ENCODE measurements at places on chromosomes 2 and 18. TPM values are rescaled to one million over a fixed set of nuclear protein-coding genes. Genes with fewer than 3 reads are reported as not detected.

DNA sequence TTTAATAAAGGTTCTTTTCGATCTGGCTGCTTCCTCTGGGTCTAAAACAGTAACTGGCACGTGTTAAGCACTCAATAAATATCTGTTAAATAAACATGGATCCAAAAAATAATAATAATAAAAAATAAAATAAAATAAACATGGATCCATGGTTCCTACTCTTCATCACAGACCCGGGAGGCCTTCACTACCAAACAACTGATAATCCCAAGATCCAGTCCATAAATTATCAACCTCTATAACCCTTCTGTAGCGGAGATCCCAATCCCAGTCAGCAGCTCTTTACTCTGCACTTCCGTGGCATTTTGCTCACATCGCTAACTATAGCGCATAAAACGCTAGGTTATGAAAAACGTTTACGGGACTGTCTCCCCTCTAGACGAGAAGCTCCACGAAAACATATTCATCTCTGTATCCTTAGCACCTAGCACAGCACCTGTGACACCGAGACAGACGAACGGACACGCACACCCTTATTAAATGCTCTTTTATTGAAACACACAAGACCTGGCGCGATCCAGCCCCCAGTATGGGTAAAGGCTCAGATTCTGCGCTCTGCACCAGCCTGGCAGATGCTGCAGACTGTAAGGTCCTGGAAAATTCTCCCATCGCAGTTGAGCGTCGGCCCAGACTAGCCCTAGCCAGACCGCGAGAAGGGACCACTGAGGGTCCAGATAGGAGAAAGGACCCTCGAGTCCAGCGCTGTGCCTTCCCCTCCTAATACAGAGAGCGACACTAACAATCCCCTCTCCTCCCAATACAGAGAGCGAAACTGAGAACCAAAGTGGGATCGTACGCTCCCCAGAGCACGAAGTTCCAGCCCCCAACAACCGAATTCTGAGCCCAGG lies 770 bp downstream of the NBAS start:
- no peaks in the 10 kb centered on the region for H3K27me3 ChIP-seq
- peaks cover 18% of the 10 kb centered on the region for H3K4me1 ChIP-seq
- peak overlapping the region; percentile 88 for H3K27ac ChIP-seq
- DNase-seq, result peak; percentile 61
- no peaks in the 10 kb centered on the region for H3K36me3 ChIP-seq
- peak overlapping the region; percentile 75 for H3K4me3 ChIP-seq

DNA sequence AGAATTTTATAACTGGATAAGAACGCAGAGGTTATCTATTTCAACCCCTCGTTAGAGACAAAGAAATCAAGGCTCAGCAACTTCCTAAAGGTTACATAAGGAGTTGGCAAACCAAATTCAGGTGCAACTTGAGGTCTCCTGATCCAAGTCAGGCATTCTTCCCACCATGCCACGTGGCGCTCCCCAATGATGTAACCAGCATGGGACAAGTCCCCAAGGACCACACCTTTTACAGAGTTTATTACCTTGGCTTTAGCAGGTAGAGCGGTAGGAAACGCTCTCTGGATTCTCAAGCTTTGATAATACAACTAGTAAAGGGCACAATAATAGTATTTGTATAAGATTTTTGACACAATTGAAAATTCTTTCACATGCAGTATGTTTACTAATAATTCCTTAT lies 26.7 kb upstream of the MBOAT2 start:
- H3K4me1 ChIP-seq, result peaks cover 11% of the 10 kb centered on the region
- no peak for DNase-seq
- no peaks in the 10 kb centered on the region for H3K27me3 ChIP-seq

DNA sequence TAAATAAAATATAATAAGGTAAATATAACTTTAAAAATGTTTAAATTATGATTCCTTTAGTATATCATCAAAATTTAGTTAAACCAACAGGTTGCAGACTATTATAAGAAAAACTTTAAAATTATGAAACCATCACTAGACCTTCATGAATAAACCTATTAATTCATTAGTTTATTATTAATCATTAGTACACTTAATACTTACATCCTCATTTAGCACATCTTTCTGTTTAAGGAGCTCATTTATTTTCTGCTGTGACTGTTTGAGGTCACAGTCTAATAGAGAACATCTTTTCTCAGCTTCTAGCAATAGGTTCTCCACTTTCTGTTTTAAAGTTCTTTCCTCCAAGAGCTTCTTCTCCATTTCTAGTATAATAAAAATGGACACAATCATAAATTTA lies 52.8 kb downstream of the SLC66A3 start:
- DNase-seq, result no peak
- H3K36me3 ChIP-seq, result peaks cover 3% of the 10 kb centered on the region
- H3K4me1 ChIP-seq, result no peaks in the 10 kb centered on the region
- H3K4me3 ChIP-seq, result no peak overlapping the region

- H3K27ac ChIP-seq, result no peak overlapping the region
- no peak overlapping the region for H3K4me3 ChIP-seq
- no peaks in the 10 kb centered on the region for H3K36me3 ChIP-seq
- H3K27me3 ChIP-seq, result no peaks in the 10 kb centered on the region
Observed at GRCh38 chr2:191081411-191082155, 67.6 kb upstream of the STAT1 start.

GRCh38 chr2:18650221-18650620 lies 60.9 kb upstream of the NT5C1B start:
- H3K4me3 ChIP-seq, result no peak overlapping the region
- no peaks in the 10 kb centered on the region for H3K36me3 ChIP-seq
- H3K4me1 ChIP-seq, result peaks cover 4% of the 10 kb centered on the region
- H3K27me3 ChIP-seq, result no peaks in the 10 kb centered on the region

- H3K27ac ChIP-seq, result no peak overlapping the region
- H3K4me3 ChIP-seq, result no peak overlapping the region
- no peaks in the 10 kb centered on the region for H3K27me3 ChIP-seq
- no peaks in the 10 kb centered on the region for H3K4me1 ChIP-seq
Observed at GRCh38 chr2:130374587-130375290, 18.9 kb downstream of the PTPN18 start.

GRCh38 chr18:42229211-42230210 lies 274.5 kb downstream of the PIK3C3 start:
- no peaks in the 10 kb centered on the region for H3K36me3 ChIP-seq
- DNase-seq, result no peak
- H3K4me3 ChIP-seq, result no peak overlapping the region
- no peak overlapping the region for H3K27ac ChIP-seq
- H3K27me3 ChIP-seq, result no peaks in the 10 kb centered on the region

- no peaks in the 10 kb centered on the region for H3K4me1 ChIP-seq
- DNase-seq, result no peak
- no peaks in the 10 kb centered on the region for H3K27me3 ChIP-seq
- H3K36me3 ChIP-seq, result no peaks in the 10 kb centered on the region
- H3K4me3 ChIP-seq, result no peak overlapping the region
Observed at GRCh38 chr2:183678908-183679307, 554.7 kb downstream of the NUP35 start.

- peaks cover 9% of the 10 kb centered on the region for H3K4me1 ChIP-seq
- H3K36me3 ChIP-seq, result no peaks in the 10 kb centered on the region
- H3K4me3 ChIP-seq, result no peak overlapping the region
- no peak for DNase-seq
- no peaks in the 10 kb centered on the region for H3K27me3 ChIP-seq
- H3K27ac ChIP-seq, result no peak overlapping the region
Observed at GRCh38 chr2:64426183-64426952, 27.6 kb upstream of the LGALSL start.

GREB1L gene
- 13.8 TPM for total RNA-seq

PSMA8 gene
- total RNA-seq, result not detected

PLEKHB2 gene
- 105 TPM for total RNA-seq

NOSTRIN gene
- total RNA-seq, result 19.1 TPM

TRIM54 gene
- not detected for total RNA-seq

D2HGDH gene
- total RNA-seq, result 12.9 TPM

NR4A2 gene
- total RNA-seq, result 1.7 TPM

OTOS gene
- 0.50 TPM for total RNA-seq

Data from hepatocyte (in vitro differentiated cells).